Glomerular endothelial cell (primary cell): ENCODE measurements at places on chromosomes 7 and 10. TPM values are rescaled to one million over a fixed set of nuclear protein-coding genes. Genes with fewer than 3 reads are reported as not detected.

DNA sequence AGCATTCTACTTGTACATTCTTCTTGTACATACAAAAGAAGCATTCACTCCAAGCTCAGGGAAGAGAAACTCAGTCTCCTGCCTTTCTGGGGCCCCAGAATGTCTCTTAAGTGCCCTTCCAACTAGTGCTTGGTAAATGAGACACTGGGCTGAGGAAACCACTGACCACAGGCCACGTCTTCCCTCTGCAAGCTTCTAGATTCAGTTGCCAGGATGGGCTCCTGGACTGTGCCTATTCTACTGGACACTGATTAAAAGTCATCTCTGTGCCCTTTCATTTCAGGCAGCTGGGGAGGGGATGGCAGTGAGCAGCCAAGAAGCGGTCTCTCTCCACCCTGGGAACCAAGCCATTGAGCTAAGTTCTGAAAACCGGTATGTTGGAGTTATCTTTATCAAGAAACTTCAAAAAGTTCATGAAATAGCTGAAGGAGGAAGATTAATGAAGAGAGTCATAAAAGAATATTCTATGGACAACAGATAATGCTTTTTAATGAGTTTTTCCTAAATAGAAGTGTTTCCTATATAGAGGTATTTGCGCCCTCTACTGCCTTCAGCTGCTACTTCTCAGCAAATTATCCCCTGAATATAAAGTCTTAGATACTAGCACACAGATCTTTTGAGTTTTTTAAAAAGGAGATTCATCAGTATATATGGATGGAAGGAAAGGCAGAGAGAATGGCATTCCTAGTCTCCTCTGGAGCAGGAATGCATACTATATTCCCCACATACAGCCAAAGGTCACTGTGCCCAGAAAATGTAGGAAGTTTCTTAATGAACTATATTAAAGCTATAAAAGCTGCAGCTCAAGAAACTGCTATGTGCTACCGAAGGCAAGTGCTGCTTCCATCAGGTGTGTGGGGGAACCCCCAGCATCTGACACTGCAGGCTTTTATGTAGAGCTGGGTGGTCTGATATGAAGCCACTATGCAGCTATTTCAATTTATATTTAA lies 8.4 kb upstream of the IFIT1B start:
- DNase-seq = no peak

- DNase-seq = no peak
These were observed 47.2 kb upstream of the TNRC18 start for GRCh38 chr7:5470816-5471215.

The DLX5 gene
- total RNA-seq = not detected in 2 replicates

DNA sequence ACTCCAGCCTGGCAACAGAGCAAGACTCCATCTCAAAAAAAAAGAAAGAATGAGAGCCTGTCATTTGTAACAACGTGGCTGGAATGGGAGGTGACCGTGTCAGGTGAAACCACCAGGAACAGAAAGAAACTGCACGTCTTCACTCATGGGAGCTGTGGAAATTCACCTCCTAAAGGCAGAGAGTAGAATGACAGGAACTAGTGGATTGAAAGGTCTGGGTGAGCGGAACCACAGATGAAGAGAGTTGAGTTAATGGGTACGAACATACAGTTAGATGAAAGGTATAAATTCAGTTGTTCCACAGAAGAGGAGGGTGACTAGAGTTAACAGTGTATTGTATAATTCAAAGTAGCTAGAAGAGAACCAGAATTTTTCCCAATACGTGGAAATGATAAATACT lies 78.6 kb downstream of the MAD1L1 start:
- DNase-seq = no peak

DNA sequence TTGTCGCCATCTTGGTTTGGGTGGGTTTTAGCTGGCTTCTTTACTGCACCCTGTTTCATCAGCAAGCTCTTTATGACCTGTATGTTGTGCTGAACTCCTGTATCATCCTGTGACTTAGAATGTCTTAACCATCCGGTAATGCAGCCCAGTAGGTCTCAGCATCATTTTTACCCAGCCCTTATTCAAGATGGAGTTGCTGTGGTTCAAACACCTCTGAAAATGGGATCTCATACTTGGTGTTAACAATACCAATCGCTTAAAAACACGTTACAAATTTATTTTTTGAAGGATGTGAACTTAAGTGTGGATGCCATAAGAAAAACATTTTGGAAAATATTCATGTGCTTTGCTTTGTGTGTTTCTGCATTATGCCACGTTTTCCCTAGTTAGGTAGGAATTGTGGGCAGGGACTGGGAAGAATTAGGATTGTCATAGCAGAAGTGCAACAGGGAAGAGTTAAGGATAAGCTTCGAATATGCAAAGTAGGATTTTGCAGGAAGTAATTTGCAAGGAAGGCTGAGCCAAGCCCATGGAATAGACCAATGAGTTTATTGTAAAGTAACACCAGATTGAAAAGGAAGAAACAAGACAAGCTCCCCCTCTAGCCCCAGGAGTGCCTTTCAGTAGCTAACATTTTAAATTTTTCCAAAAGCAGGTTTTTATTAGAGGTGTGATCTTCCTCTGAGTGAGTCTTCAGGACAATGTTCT lies 56.4 kb downstream of the PRR15 start:
- DNase-seq = no peak

DNA sequence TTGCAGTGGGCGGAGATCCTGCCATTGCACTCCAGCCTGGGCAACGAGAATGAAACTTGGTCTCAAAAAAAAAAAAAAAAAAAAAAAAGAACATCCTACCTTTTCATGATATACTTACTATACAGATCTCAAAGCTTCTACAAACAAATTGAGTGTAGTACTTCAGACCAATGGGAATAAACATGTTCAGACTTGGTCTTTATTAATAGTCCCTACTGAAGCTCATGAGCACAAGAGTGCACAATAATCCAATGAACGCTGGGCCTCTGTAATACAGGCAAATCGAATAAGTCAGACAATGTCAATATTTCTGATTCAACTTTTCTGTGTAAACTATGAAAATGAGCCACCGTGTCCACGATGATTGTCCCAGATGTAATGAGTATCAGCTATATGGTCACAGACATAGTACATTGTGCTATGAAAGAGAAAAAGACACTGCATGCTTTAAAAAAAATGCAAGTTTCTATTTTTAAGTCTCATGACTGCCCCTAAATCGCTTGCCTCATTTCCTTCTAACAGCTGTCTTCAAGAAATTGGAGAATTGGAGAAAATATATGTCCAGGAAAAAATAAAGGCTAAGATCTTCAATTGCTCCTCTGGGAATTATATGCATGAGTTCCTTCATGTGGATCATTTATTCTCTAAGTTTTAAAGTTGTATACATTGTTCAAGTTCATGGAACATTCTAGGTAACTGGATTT lies 64.0 kb upstream of the CTTNBP2 start:
- DNase-seq = no peak

The OR2A1 gene
- not detected in 2 replicates for total RNA-seq

- DNase-seq = peak; percentile 96
These were observed 10.3 kb upstream of the ANKRD1 start for GRCh38 chr10:90930971-90931871.

DNA sequence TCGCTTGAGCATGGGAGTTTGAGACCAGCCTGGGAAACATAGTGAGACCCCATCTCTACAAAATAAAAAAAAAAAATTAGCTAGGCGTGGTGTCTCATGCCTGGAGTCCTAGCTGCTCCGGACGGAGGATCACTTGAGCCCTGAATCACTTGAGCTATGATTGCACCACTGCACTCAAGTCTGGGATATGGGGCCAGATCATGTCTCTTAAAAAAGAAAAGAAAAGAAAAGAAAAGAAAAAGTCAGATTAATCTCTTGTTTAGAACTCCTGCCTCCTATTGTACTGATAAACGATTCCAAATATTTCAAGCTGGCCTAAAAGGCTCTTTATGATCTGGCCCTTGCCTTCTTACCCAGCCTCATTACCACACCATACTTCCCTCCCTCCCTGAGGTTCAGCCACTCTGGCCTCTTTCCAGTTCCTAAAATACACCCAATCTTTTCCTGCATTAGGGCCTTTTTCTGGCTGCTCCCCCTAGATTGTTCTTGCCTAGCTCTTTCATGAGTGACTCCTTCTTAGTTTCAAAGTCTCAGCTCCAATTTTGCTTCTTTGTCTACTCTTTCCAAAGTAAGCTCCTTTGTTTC lies 41.7 kb downstream of the VCL start:
- no peak for DNase-seq

The SLC26A3 gene
- total RNA-seq = not detected in 2 replicates

The PDE1C gene
- 1.9 and 2.6 TPM in 2 replicates for total RNA-seq
